ENCODE measurements at places on chromosomes 7 and 10.

- no peak for DNase-seq
Measured at GRCh38 chr7:69962186-69963065, 364.2 kb downstream of the AUTS2 start.

GRCh38 chr10:51010977-51011376, 63.3 kb upstream of the PRKG1 start:
- no peak for DNase-seq

DNA sequence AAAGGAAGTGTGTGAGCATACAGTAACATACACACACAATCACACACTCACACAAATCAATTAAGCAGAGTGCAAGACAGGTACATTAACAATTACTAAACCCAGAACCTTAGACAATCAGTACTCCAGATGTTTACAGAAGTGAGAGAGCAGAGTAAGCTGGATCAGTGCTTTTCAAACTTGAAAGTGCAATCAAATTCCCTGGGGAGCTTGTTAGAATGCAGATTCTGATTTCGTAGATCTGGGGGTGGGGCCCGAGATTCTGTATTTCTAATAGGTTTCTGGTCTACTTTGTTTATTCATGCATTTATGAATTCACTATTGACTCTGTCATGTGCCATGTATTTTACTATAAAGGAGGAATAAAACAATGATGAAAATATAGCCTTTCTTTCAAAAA, 179.6 kb upstream of the PHYHIPL start:
- no peak for DNase-seq

DNA sequence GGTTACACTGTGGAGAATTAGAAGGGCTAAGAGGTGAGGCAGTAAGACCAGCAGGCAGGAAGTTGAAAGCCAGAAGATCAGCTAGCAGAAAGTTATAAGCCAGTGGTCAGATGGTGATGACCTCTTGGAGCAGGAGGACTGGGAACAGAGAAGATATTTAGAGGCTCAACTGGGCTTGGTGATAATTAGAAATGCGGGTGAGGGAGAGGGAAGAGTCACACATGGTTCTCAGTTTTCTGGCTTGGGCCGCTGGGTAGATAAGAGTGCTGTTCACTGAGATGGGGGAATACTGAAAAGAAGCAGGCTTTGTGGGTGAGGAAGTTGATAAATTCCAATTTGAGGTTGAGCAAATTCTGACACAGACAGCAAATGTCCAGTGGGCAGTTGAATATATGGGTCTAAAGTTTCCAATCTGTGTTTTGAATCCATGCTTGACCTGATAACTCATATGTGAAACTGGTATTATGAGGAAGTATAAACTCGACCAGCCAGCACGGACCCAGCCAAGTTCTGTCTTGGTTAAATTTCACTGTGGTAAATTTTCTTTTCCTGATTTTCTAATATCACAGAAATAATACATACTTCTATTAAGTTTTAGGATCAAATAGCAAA, 22.7 kb downstream of the LSMEM1 start:
- DNase-seq, result no peak

DNA sequence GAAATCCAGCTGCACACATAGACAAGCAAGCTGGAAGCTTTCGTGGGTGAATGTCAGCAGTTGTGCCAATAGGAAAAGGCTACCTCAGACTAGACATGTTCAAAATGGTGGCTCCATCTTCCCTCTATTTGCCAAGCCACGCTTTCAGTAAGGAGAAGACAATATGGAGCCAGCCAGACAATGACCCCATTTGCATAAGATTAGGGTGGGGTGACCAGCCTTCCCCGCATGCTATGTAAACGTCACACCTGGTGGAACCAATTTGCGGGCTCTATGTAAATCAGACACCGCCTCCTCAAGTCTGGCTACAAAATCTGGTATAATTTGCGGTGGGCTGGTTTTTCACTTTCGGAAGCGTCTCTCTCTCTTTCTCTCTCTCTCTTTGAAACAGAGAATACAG, 297.4 kb upstream of the PCDH15 start:
- DNase-seq, result no peak

- no peak for DNase-seq
Measured at GRCh38 chr7:49876202-49876601, 102.8 kb downstream of the VWC2 start.

GRCh38 chr7:6589151-6589828, 531 bp upstream of the INTS15 start:
- DNase-seq, result no peak

DNA sequence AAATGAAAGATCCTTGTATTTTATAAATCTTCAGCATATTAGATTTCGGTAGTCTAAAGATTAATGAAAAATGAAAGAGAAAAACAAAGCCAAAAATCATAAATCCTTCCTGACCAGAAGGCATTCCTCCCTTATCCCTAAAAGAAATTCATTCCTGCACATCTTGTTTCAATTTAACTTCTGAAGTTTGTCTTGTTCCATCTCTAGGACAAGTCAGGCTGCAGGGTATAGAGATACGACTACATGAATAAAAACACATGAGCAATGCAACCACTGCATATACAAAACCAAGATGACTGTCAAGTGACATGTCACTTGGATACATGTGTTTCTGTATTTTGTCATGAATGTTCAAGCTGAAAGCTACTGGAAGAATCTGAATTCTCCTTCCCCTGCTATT, 214.9 kb downstream of the JAZF1 start:
- no peak for DNase-seq

- DNase-seq, result no peak
Measured at GRCh38 chr10:26801831-26802230, 58.9 kb downstream of the ABI1 start.

- no peak for DNase-seq
Measured at GRCh38 chr7:101397770-101398324, 35.2 kb downstream of the COL26A1 start.
